ENCODE measurements at places on chromosomes 7 and 10.

GRCh38 chr10:15813415-15813814, 46.9 kb downstream of the MINDY3 start:
- DNase-seq: no peak

- no peak for DNase-seq
Observed at GRCh38 chr7:99296471-99296870, 23.8 kb downstream of the MYH16 start.

GRCh38 chr7:50868426-50869100, 85.9 kb upstream of the GRB10 start:
- DNase-seq: no peak

DNA sequence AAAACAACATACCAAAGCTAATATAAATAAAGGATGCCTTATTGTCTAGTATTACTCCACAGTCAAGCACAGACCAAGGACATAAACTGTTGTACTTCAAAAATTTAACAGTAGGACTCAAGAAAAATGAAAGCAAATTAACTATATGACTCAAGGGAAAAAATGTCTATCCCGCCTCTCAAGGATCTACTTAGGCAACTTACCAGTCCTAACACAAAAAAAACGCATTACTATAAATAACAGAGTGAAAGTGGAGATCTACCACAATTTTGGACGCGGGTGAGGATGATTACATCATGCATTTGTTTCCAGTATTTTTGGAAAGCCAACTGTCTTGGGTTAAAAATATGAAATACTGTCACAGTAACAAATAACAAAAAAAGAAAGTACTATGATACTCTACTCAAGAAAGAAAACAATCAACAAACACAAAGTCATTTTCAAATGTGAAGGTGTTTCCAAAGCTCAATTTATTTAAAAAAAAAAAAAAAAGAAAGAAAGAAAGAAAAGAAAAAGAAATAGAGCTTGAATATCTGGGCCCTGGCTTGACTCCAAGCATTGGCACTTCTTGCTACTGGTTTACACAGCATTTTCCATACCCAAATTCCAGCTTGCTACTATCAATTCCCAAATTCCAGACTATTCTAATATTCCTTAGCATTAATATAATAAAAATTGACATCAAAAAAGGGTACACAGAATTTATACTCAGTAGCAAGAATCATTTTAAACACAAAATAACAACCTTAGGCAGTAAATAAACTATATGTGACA, 99.4 kb downstream of the RSU1 start:
- DNase-seq: no peak

DNA sequence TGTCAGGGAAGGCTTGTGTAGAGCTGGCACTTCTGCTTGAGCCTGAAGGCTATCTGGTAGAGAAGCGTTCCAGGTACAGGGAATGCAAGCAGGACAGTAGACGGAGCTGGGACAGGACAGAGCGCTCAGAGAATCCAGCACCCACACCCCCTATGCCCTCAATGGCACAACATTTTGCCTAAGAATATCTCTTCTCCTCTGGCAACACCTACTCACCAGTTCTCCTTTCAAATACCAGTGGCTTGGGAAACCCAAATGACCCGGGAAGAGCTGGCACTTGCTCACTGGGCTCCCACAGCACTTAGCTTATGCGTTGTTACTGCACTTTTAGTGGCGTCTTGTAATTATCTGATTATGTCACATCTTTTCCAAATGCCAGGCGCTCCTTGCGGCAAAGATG, 118.6 kb downstream of the RNF216 start:
- DNase-seq: no peak

- no peak for DNase-seq
Observed at GRCh38 chr10:3740157-3740871, 44.7 kb downstream of the KLF6 start.

GRCh38 chr10:111439034-111439842, 362.4 kb downstream of the ADRA2A start:
- no peak for DNase-seq

- DNase-seq: no peak
Observed at GRCh38 chr7:12649348-12649747, 38.1 kb upstream of the ARL4A start.

DNA sequence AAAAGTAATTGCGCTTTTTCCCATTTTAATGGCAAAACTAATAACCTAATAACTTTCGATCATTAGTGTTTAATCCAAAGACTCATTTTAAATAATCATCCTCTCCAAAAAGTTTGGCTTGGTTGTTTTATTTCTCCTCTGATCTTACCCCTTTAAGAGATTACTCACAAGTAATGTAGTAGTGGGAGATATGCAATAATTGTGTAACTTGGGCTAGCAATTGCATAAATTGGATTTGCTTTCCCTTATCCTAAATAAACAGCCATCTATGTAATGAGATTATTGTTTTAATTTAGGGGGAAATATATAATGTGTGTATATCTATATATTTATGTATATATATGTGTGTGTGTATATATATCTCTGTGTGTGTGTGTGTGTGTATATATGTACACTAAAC, 82.5 kb downstream of the RNLS start:
- DNase-seq: no peak

DNA sequence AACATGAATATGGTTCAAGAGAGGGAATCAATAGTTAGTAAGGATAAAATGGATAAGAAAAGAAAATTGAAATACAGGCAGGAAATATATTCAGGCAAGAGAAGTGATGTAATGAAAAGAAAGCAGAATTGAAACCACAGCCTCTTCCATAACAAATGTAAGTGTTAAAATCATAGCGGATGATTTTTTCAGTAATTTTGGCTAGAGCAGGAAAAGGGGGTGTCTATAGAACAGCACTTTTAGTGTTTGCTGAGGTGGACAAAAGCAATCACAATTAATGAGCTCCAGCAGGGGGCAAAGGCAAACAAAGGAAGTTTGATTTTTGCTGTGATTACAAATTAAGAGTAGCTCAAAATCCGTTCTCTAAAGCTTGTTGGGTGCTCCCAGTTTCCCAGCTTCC, 79.0 kb downstream of the TRIL start:
- no peak for DNase-seq

- DNase-seq: peak; percentile 19
Observed at GRCh38 chr7:27151931-27152815, at the start of gene HOXA3. Gene HOXA3 (minus strand): TSS chr7:27152583. CDS start chr7:27110640, 41,943 bp downstream.

DNA sequence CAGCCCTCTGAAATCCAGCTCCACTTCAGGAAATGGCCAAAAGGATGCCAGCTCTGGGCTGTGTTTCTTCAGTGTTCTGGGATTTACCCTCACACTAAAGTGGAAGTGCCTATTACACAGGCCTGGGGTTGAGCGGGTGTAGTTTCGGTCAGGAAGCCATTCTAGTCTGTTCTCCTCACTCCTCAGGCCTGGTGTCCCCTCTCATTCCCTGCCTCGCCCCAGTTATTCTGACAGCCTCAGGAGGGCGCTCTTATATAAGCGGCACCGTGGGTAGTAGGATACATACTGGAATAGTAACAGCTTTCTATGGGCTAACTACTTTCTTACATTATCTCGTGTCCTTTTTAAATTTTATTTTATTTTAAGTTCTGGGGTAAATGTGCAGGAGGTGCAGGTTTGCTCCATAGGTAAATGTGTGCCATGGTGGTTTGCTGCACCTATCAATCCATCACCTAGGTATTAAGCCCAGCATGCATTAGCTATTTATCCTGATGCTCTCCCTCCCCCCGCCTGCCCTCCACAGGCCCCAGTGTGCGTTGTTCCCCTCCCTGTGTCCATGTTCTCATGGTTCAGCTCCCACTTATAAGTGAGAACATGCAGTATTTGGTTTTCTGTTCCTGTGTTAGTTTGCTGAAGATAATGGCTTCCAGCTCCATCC, 12.2 kb upstream of the LGI1 start:
- no peak for DNase-seq

- DNase-seq: no peak
Observed at GRCh38 chr10:93126483-93127052, 52.9 kb downstream of the CYP26A1 start.

DNA sequence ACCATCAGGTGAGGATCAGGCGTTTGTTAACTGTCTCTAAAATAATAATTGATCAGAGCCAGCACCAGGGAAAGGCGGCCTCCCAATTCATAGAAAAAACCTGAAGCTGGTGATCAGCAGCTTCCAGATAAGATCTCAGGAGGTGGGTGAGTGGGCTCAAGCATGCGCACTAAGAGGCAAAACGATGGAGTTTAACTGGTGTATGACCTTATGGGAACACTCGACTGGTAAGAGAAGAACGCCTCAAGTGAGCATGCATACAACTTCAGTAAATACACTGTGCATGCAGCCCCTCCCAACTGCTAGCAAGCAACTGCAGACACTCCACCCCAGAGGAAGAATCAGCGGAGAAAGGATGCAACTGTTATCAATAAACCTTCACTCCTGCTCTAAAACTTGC, 18.1 kb downstream of the RAPGEF5 start:
- no peak for DNase-seq

- DNase-seq: no peak
Observed at GRCh38 chr10:3339531-3339950, 167.0 kb upstream of the PITRM1 start.

GRCh38 chr7:43351683-43352082, 231.2 kb upstream of the STK17A start:
- DNase-seq: no peak

DNA sequence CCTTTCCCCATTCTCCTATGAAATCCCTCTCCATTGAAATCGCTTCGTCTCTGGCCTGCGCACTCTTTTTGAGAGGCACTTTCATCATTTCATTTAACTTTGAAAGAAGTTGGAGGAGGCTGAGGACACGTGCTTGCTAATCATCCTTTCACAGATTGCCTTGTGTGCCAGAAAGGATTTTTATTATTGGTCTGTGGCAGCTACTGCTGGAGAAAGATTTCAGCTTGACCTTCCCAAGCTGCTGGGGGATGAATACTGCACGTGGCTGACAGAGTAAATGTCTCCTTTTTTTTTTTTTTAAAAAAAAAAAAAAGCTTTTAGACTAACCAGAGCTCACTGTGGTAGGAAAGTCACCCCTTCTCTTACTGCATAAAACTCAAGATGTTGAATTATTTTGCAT, 44.2 kb upstream of the KCNIP2 start:
- DNase-seq: no peak

DNA sequence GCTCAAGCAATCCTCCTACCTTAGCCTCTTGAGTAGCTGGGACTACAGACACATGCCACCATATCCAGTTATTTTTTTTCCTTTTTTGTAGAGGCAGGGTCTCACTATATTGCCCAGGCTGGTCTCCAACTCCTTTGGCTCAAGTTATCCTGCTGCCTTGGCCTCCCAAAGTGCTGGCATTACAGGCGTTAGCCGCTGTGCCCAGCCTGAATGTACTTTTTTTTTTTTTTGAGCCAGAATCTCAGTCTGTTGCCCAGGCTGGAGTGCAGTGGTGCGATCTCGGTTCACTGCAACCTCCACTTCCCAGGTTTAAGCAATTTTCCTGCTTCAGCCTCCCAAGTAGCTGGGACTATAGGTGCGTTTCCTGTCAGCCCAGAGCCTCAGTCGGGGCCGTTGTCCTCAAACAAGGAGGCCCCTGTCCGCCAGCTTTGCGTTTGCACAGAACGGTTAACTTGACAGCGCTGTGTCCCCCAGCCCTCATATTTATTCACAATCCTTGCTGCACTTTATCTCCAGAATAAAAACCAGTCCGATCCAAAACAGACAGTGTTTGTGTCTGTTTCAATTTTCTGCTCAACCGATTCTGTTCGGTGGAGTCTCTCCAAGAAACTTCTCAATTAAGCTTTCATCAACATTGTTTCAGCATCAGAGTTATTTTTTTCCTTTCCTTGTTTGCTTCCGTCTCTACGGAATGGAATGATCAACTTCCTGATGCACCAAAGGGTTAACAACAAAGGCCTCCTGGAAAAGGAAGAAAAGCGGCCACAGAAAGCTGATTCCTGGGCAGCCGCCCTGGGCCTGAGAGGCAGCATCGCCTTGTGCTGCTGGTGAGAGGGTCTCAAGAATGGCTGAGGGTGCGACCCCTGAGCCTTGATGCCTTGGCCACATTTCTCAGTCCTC, 64.5 kb downstream of the PDIA4 start:
- no peak for DNase-seq

DNA sequence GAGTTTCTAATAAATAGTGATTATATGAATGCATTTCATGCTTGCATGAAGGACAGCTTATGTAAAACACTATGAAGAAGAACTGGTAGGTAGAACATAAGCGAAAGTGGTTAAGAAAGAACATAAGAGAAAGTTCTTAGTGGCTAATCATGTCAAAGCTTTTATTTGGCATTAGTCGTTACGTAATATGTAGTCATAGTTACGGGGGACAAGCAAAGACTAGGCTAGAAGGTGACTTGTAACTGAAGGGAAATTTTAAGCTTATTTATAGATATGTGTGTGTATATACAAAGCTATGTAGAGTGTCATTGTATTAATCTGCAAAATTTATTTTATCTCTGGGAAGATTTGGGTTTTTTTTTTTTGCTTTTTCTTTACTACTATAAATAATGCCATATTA, 36.9 kb downstream of the CAPZA2 start:
- no peak for DNase-seq

DNA sequence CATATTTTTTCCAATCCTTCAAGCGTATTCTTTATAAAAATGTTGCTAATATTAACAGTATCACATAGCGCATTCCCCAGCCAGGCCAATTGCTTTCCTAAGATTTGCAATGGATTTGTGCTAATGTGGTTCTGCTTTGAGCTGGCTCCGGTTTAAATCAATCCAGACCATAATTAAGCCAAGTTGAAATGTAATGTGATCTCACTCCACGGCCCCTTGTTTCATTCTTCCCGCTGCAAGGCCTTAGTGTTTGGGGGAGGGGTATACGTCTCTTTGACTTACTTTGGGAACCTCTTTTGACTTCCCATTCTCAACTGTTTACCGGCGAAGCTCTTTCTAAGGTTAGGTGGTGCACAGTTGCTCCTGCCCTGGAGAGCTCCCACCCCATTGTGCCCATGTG, 86.4 kb downstream of the PRPF18 start:
- DNase-seq: no peak

DNA sequence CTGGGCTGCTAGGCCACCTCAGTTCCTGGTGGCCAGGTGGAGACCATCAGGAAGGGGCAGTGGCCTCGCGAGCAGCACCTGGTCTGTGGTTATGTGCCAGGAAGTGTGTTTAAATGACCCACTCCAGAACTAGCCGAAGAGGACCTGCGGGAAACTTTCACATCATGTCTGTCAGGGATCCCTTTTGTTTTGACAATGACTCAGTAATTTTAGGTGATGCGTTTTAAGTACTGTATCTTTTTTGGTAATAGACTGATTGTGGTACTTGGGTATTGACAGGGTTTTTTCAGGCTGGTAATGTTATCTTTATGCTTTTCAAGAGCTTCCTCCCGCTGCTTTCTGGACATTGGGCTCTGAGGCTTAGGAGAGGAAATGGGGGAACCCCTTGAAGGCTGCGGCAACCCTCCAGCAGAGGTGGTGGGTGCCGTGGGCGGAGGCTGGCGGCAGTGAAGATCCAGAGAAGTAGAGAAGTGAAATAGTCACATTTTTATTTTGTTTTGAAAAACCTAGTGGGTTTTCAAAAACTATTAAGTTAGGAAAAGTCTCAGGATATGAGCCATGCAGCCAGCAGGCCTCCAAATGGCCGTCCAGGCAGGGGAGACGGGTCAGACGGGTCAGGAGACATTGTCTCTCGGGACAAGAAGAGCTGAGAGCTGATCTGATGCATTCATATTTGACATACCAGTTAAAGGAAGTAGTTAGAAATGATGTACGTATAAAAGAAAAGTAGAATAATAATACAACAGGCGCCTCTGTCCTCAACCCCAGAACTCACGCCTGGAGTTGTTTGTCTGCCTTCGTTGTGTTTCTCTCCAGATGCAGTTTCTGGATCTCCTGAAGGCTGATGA, 27.7 kb downstream of the PPP2R2D start:
- DNase-seq: no peak

Measured in NCI-H1105 (cell line).